ENCODE measurements at places on chromosomes 2 and 18.

- DNase-seq = peak; percentile 43
Observed at GRCh38 chr18:77133835-77134496, 1.4 kb upstream of the MBP start.

DNA sequence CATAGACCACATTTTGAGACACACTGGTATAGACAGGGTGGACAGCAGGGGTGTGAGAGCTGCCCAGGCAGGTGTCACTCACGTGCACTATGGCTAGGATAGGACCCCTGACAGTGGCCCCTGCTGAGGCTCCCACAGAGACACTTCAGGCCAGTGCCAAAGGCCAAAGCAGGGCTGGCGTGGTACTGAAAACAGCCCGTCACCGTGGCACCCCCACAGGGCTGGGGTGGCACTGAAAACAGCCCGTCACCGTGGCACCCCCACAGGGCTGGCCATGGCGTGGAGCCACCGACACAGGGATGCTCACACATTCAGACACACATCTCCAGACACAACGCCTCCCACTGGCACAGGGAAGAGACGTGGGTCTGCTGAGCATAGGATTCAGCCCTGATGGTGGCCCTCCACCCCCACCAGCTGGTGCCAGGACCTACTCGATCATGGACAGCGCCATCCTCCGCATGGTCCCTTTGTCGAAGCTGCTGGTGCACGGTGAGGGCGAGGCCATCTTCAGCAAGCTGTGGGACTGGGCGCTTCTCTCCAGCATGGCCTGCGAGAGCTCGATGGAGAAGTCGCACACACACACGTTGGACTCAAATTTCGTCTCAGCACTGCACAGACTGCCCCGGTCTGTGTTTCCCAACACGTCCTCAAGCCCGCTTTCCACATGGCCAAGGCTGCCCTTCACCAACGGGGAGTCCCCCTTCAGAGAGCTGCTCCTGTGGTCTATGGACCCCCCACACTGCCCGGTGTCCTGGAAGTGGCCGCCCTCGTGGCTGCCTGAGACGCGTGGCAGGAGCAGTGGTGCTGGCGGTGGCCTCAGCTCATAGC lies 34.1 kb downstream of the ANKMY1 start:
- DNase-seq = no peak

DNA sequence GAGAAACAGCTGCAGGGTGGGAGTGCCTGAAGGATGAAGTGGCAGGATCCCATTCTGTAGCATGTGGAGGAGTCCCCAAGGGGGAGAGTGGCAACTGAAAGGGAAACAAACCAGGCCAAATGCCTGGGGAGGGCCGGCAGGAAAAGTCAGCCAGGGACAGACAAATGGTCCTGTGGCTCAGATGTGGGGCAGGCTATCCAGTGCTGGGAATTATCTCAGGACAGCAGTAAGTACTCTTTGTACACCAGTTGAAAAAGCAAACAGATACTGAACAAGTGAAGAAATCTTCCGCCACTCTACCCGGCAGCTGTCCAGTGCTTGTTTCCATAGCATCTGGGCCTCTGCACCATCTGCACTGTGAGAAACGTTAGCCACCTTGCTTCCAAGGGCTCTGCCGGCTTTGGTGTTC lies 408.9 kb downstream of the LRATD1 start:
- DNase-seq = no peak

DNA sequence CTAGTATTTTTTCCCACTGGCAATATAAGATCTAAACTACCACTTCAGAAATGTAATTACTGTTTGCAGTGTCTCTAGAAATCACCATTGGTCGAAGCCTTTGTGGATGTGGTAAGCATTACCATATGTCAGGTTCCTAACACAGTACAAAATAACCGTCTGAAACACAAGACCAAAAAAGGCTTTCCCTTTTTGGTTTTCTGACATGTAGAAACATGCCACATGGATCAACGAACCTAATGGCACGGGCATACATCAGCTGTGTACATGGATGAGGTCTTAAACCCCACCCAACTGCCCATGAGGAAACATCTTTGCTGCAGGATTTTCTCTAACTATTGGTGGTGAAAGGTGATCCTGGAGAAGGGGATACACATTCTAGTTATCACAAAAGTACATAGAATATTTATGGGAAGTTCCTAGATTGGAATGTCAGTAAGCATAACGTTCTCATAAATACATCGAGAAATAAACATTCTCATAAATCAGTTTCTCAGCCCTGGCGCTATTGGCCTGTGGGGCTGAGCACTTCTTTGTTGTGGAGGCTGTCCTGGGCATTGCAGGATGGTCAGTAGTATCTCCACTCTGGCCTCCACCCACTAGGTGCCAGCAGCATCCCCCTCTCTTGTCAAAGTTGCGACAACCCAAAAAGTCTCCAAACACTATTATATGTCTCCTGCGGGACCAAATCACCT lies 9.0 kb downstream of the VIT start:
- DNase-seq = no peak

DNA sequence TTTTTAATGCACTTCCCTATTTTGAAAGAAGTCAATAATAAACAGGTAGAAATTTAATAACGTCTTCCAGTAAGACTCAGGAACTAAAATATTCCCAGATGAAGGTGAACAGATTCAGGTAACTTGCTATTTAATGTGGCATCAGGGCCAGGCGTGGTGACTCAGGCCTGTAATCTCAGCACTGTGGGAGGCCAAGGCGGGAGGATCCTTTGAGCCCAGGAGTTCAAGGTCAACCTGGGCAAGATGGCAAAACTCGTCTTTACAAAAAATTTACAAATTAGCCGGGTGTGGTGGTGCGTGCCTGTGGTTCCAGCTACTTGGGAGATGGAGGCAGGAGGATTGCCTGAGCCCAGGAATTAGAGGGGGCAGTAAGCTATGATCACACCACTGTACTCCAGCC lies 81.8 kb downstream of the NXPH2 start:
- no peak for DNase-seq

DNA sequence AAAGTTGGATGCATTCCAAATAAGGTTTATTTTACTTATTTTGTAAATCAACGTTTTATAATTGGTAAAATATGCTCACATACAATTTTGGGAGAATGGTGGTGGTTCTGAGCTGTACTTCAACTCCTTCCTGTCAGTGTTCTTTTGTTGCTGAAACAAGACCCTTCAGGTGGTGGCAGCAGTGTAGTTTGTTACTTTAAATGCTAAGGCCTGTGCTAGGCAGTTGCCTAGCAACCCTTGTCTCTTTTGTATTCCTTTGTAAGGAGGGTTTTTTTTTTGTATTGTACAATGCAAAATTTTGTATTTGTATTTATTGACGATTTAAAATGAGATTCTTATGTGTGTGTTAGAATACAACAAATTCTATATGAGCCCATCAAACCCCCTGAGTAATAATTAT lies 166.0 kb upstream of the FAM98A start:
- no peak for DNase-seq

DNA sequence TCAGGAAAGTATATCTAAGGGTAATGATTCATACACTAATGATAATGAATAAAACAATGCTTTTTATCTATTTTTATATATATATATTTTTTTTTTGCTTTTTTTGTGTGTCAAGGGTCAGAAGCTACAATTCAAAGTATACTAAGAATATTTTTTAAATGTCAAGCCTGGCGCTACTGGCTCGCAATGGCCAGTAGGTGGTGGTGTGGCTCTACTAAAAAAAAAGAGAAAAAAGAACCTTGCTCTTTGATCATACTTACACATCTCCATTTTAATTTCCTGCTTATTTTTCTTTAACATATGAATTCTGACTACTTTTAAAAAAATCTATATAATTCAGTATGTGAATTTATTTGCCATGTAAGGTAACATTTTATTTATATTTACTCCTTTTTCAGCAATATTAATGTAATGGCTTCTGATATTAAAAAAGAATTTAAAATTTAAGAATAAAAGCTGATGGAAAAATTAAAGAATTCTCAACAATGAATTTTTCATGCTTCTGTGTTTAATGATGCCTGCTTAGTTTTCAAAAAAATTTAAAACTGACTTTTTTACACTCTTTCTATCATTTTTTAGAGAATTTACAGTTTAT lies 232.9 kb downstream of the GULP1 start:
- DNase-seq = peak; percentile 78

- DNase-seq = no peak
Observed at GRCh38 chr18:3867864-3868311, 417.9 kb downstream of the TGIF1 start.

DNA sequence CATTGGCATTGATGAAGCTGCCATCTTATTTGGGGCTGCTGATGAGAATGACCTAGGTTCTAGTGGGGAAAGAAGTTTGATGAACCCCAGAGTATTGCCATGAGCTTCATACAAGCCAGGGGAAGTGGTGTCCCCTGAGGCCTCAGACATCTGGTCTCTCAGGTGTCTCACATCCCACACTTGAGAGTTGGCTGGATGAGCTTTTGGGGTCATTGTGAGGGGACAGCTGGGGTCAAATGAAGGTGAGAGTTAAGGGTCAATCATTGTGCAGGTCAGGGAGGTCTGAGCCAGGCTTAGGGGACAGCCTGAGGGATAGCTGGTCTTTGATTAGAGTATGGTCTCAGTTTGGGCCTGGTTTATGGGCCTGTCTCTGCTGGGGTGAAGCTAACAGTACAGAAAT lies 336.5 kb downstream of the CYP26B1 start:
- DNase-seq = no peak

DNA sequence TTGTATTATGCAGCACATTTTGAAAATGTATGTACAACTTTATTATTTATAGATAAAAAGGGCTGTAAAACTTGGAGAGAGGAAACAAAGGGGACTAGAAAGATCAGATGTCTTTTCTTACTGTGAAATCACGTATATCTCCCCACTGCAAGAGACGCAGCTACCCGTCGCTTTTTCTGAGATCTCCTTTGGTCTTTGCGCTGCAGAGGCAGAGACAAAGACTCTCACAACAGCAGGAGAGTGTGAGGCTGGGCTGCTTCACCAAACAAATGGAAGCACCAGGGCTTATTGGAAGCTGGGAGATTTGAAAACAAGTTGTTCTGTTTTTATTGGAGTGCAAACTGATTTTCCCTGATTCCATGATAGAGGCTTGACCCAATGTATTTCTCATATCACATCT lies 129.0 kb upstream of the PARD3B start:
- no peak for DNase-seq

DNA sequence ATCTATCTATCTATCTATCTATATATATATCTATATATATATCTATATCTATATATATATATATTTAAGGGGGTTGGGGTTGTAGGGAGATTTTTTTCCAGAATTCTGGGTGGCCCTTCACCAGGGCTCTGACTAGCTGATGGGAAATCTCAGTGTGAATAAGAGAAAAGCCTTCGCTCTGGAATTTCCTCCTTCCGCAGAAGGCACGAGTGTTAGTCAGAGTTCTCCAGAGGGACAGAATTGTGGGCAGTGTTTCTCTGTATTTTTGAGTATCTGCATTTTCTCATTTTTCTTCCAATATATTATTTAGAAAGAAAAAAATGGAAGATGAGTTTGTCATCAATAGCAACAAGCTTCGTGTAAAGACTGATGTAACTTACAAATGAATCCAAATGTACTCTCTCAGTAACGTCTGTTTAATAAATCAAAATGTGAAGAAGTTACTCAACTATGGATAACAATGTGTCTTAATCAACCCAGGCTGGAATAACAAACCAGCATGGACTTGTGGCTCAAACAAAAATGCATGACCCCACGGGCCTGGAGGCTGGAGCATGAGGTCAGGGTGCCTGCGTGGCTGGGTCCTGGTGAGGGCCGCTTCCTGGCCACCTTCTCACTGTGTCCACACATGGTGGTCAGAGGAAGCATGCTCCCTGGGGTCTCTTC lies 10.6 kb upstream of the SNTG2 start:
- peak; percentile 60 for DNase-seq

DNA sequence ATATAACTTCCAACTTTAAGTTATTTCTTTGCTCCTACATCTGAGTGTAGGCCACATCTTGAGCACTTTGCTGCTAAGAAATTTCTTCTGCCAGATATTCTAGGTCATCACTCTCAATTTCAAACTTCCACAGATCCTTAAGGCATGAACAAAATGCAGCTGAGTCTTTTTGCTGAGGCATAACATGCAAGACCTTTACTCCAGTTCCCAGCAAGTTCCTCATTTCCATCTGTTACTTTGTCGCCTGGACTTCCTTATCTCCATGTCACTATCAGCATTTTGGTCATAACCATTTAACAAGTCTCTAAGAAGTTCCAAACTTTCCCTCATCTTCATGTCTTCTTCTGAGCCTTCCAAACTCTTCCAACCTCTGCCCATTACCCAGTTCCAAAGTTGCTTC lies 1077.3 kb upstream of the TMEFF2 start:
- DNase-seq = no peak

DNA sequence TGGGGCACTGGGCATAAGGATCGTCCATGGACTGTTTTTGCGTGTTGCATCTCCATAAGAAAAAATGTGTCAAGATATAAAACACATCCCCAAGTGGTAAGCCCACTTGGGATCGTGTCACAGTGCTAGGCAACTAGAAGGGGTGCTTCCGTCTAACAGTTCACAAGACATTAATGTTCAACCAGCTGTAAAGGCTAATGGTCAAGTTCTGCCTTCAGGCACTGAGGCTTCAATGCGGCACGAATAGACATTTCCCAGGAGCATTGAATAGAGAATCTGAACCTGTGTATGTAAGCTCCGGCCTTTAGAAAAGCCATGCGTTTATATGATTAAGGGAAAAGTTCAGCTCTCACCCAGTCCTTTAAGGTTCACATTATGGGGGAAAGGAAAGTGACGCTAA lies 42.0 kb downstream of the ABHD3 start:
- DNase-seq = no peak

DNA sequence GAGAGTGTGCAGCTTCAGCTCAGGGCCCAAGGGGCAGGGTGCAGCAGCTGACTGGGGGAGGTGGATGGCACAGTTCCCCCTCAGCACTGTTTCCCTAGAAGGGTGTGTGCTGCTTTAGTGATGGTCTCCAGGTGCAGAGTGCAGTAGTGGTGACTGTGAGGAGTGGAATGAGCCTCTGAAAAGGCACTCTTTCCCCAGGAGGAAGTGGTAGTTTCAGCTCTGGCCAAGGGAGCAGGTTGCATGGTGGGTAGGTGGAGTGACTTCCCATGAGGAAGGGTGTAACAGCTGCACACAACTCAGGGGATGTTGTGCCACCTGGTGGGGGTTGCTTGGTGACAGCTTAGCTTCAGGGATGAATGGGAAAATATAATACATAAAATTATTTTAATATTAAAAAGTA lies 251.5 kb upstream of the NXPH2 start:
- no peak for DNase-seq

DNA sequence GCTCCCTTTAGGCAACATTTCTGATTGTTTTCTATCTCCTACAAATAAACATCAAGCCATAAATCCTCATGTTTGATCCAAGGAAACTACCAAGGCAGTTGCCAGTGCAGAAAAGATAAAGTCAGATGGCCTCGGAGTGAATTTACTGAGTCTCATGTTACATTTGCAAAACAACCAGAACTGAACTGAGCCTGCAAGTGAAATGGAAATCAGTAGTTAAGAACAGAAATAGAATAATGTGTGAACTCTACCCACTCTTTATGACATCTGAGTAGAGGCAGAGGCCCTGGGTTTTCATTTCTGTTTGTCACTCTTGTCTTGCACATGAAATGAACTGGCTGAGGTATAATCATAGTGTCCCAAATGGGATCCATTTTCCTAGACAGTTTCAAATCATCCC lies 20.4 kb upstream of the DAPL1 start:
- DNase-seq = no peak
